ENCODE measurements at places on chromosomes 2 and 18. TPM values are rescaled to one million over a fixed set of nuclear protein-coding genes. Genes with fewer than 3 reads are reported as not detected.

GRCh38 chr18:69217196-69218000 lies 183.3 kb upstream of the DOK6 start:
- no peak for DNase-seq

DNA sequence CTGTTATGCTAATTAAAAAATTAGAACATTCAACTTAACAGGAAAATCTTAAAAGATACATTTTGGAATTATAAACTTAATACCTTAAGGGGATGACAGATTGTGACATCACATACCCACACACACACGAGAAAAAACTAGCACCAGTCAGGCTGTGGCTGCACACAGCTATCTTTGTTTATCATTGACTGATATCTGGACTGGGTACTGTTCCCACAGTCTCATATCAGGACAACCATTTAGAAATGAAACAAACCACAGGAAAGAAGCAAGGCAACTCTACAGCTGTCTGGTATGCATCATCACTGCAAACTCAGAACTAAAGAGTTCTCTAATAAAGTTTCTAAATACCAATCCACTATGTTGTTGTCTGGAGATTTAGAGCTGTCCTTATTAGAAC lies 210.9 kb upstream of the SMAD7 start:
- DNase-seq = no peak

GRCh38 chr2:135980434-135981079 lies 4.9 kb downstream of the DARS1 start:
- DNase-seq = no peak

DNA sequence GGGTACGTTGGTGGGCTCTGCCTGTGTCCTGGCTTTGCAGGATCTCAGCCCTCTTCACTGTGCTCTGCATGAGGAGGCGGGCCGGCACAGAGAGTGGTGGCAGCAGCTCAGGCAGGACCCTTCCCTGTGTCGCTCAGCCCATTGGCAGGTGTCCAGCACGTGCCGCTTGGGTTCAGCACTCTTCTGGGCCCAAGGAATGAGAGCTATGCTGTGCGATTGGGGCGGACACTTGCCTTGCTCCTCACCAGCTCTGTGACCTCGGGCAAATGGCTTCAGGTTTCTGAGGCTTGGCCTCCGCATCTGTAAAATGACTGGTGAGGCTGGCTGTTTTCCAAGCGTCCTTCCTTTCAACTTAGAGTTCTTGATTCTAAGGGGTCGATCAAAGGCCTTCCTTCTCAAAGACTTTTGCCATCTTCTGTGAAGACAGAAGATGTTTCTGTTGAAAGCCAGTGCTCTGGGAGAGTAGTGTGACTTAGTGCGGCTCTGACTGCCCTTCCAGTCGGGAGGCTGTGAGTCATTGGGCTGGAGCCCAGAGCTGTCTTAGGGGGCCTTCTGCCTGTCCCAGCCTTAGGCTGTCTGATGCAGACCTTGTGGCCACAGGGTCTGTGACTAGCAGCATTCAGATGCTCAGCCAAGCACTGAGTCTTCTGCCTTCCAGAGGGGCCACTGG lies 35.6 kb downstream of the GLI2 start:
- DNase-seq = no peak

The ANKRD62 gene
- 0.27 TPM for total RNA-seq

GRCh38 chr2:147149575-147150240 lies 695.1 kb upstream of the ACVR2A start:
- DNase-seq = no peak

DNA sequence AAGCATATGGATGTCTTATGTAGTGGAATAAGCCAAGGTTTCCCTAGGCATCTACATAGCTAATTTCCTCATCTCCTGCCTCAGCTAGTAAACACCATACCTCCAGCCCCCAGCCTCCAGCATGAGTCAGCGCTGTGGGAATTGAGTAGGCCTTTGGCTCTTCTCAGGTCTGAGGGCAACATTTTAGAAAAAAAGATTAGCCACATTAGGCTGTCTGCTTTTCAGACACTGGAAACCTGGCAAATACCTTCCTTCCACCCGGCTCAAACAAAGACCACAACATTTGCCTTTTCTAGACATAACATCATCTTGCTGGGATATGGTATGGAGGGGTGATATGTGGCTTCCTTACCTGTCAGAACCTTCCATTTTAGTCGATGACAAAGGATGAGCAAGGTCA lies 6.1 kb upstream of the CCDC195 start:
- no peak for DNase-seq

The CNDP1 gene
- not detected for total RNA-seq

The CD8B2 gene
- not detected for total RNA-seq

The FEV gene
- 2.1 TPM for total RNA-seq

DNA sequence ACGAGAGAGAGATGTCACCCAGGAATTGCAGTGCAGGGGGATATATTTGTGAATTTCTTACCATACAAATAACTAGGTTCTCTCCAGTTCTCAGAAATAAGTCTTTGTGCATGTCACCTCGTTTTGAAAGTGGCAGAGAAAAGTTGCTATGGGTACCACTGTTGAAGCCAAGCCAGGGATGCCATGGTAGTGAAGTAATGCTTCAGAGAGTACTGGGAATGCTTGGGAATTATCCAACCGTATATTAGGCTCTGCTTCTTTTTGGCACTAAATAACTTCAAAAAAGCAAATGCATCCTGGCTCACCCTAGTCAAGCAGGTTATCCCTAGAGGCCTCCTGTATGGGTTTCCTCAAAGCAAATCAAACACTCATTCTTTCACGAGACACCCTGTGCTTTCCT lies 50.7 kb upstream of the DDX18 start:
- no peak for DNase-seq

DNA sequence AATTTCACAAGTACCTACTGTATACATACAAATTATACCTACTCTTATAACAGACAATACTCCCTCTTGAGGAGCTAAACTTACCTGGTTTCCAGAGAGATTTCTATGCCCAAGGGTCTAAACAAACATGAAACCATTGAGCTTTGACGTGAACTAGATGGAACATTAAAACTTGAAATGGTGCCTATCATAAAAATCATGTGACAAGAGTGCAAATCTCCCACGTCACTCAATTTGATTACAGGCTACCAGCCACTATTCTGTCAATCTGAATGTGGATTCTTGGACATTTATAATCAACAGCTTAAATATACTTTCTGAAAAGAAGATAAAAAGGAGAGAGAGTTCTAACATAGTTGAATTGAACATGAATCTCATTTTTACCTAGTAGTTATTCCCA lies 297.1 kb upstream of the SESTD1 start:
- DNase-seq = no peak

DNA sequence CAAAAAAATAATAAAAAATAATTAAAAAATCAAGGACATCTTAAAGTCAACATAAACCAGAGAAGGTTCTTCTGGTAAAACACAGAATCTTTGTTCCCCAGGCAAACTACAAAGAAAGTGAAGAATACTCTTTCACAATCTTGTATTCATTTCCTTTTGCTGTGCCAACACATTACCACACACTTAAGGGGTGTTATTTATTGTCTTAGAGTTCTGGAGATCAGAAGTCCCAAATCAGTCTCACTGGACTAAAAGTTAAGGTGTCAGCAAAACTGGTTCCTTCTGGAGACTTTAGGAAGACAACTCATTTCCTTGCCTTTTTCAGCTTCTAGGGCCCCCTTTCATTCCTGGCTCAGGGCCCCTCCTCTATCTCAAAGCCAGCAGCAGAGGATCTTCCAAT lies 12.2 kb upstream of the CAB39 start:
- DNase-seq = no peak

DNA sequence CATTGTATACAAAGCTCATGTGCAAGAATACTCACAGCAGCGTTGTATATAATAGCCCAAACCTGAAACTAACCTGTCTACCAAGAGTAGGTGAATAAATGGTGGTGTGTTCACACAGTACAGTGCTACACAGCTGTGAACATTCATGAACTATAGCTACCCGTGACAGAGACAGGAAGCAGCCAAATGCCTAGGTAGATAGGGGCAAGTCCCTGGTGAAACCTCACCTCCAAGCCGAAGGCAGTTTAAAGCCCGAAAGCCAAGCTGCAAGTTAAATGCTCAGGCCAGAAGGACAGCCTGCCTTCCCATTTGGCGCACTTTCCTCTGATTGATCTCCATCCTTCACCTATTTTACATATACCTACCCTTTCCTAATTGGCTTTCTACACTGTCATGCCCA lies 36.5 kb upstream of the IMPA2 start:
- DNase-seq = no peak

The UGT1A4 gene
- total RNA-seq = 7.4 TPM

The INPP5D gene
- total RNA-seq = 16.0 TPM

DNA sequence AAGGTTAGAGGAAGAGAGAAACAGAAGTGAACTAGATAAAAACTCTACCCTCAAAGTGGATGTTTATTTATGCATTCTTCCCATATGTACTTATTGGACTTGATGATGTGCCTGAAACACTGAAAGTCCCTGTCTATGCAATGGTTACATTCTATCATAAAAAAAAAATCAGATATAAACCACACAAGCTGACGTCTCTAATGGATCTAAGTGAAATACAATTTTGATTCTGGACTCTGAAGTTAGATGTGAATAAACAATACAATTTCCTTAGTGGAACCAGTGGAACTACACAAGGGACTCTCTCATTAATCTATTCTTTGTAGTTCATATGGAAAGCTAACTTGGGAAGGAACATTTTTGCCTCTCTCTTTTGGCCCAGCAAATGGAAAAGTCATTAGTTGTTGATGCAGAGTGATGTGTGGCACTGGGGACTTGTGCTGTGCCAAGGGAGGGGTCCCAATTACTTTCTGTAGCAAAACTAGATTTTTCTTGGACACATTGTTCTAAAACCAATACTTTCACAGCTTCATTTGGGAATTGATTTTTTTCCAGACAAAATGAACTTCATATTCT lies 376.8 kb downstream of the TRIB2 start:
- no peak for DNase-seq

DNA sequence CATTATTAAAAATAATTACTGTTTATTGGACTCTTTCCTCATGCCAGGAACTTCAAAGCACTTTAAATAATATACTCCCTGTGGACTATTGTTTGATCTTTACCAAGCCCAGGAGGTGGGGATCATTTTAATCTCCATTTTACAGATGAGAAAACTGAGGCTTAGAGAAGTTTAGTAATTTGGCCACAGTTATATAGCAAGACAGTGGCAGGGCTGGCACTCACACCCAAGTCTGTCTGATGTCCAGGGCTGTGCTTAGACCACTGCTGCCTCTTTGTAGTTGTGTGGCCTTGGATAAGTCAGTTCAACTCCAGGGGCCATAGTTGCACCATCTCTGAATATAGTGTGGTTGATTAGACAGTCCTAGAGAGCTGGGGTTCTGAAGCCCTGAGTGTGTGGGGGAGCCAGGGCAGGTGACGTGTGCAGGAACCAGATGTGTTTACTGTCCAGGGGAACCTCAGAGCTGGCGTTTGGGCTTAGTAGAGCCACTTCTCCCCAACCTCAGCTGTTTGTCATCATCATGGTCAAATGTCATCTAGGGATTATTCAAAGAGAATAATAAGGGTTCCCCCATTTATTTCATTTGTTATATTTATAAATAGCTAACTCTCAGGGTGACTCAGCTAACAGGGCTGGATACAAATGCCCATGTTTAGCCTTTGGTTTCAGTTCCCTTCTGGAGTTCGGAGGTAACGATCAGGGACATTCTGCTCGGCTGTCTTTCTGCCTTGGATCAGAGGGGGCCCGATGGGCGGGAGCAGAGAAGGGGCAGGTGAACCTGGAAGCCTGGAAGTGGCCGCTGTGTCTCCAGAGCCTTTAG lies 68.0 kb downstream of the BOLA3 start:
- DNase-seq = no peak

The ALLC gene
- not detected for total RNA-seq

The HOXD8 gene
- total RNA-seq = 4.6 TPM

The MOGAT1 gene
- total RNA-seq = not detected

The ANXA4 gene
- 66.4 TPM for total RNA-seq

DNA sequence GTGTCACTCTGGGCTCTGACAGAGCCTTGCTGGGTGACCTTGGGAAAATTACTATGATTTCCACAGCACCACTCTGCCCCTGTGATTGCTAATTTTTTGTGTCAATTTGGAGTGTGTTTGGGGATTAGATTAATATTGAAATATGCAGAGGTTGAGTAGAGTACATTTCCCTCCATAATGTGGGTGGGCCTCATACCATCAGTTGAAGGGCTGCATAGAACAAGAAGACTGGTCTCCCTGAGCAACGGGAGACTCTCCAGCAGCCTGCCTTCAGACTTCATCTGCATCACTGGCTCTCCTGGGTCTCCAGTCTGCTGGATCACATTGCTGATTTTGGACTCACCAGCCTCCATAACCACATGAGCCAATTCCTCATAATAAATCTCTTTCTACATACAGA lies 313.7 kb downstream of the TNS1 start:
- DNase-seq = no peak

- DNase-seq = no peak
These were observed 41.5 kb downstream of the ARHGAP25 start for GRCh38 chr2:68776124-68776523.

DNA sequence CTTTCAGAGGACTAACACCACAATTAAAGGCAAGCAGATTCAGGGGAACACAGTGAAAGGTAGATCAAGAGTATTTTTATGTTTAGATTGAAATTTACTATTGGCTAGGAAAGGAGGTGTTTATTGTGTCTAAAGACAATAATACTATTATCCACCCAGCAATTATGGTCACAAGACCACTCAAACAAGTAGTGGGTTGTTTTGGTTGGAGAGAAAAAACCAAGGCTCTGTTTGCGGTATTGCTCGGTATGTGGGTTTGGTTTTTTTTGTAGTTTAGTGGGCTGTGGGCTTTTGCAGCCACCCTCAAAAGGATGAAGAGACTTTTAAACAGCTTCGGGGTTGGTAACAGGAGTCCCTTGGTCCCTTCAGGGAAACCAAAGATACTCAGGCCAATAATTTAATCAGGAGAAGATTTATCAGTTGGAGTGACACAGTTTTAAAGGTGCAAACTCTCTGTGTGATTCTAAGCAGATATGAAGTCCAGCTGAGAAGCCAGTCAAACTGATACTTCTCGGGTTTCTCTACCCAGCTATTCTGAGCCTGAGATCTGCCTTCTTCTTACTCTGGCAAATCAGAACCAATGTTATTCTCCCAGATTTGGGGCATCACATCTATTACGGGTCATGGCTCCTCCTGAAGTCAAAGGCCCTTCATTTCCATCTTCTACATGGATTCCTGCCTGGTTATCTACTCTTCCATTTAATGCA lies 55.3 kb downstream of the DCC start:
- DNase-seq = no peak

DNA sequence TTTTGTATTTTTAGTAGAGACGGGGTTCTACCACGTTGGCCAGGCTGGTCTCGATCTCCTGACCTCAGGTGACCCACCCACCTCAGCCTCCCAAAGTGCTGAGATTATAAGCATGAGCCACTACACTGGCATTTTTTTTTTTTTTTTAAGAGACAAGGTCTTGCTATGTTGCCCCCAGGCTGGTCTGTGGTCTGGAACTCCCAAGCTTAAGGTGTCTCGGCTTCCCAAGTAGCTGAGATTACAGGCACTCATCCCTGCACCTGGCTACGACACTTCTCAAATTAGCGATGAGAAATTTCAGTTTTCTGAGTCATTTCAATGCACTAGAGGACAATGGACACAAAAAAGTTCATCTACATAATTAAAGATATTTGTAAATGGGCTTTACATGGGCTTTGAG lies 36.6 kb upstream of the TCF7L1 start:
- no peak for DNase-seq

- peak; percentile 17 for DNase-seq
These were observed 11.3 kb downstream of the STK17B start for GRCh38 chr2:196160101-196160500.

GRCh38 chr18:12908706-12909105 lies 24.7 kb upstream of the PTPN2 start:
- no peak for DNase-seq

Measured in esophagus squamous epithelium (tissue), 5 donors.